Midbrain (tissue), 1 donor: ENCODE measurements at places on chromosomes 16 and 17.

DNA sequence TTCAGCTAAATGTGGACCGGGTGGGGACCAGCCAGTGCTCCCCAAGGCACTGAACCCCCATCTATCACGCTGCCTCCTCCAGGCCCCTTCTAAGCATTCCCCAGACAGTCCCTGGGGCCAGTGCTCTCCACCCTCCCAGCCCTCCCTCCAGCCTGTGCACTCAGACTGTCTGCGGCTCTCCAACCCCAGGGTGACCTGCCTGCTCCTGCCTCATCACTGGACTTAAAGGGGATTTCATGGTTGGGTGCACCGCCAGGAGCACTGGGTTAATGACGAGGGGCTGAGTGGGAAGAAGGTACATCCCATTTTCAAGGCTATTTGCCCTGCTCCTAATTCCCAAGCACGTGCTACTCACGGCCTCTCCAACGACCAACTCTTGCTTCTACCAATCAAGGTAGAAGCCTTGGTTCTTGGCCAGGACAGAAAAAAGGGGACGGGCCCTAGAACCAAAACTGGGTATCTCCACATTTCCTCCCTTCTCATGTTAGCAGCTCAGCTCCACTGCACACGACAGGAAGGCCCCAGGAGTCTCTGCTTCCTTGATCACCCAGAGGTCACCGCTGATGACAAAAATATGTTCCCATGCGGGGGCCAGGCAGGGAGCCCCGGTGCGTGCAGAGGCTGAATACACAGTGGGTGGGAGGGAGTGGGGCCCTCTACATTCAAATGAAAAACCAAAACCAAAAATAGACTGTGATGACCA is 3.5 kb upstream of the ABR start:
- DNase-seq, result no peak

GRCh38 chr17:72545766-72546165 is 424.9 kb downstream of the SOX9 start:
- DNase-seq, result no peak

DNA sequence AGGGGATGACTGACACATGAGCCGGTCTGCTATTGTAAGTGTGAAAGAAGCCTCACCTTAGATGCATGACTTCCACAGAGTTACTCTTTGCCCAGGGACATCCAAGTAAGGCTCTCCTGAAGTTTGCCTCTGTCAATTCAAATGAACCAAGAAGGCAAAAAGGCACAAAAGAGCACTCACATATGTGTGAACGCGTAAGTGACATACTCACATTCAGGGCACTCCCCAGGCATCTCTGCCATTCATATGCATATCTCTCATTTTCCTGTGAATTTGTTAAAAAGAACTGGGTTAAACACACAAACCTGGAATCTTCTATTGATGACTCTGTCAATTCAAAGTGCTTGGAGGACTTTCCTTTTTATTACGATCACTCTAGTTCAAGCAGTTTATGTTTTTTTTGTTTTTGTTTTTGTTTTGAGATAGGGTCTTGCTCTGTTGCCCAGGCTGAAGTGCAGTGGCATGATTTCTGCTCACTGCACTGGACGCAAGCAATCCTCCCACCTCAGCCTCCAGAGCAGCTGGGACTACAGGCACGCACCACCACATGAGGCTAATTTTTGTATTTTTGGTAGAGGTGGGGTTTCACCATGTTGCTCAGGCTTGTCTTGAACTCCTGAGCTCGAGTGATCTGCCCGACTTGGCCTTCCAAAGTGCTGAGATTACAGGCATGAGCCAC is 49.4 kb downstream of the DUSP14 start:
- DNase-seq, result no peak

DNA sequence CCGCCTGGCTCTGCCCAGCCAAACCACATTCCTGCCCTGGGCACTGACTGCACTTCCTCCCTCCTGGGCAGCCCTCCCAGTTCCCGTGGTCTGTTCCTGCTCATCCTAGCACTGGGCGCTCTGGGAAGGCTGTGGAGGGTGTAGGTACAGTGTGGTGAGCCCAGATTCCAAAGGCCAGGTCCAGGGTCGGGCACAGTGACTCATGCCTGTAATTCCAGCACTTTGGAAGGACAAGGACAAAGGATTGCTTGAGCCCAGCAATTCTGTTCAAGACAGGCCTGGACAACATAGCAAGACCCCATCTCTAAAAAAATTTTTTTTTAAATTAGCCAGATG is 30.6 kb downstream of the C16orf74 start:
- no peak for DNase-seq

DNA sequence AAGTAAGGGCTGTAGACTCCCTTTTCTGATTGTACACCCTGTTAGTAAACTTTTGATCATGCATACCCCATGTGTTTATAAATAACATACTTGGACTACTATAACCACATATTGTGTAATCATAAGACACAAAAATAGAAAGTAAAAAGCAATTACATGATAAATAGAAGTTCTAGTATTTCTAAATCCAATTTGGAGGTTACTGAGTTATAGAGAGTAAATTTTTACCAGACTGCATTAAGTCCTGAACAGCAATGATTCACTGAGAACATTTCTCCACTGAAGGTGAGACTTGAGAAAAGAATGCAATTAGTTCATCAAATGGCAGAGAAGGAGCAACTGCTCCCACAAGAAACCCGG is 7.7 kb upstream of the TBKBP1 start:
- no peak for DNase-seq

DNA sequence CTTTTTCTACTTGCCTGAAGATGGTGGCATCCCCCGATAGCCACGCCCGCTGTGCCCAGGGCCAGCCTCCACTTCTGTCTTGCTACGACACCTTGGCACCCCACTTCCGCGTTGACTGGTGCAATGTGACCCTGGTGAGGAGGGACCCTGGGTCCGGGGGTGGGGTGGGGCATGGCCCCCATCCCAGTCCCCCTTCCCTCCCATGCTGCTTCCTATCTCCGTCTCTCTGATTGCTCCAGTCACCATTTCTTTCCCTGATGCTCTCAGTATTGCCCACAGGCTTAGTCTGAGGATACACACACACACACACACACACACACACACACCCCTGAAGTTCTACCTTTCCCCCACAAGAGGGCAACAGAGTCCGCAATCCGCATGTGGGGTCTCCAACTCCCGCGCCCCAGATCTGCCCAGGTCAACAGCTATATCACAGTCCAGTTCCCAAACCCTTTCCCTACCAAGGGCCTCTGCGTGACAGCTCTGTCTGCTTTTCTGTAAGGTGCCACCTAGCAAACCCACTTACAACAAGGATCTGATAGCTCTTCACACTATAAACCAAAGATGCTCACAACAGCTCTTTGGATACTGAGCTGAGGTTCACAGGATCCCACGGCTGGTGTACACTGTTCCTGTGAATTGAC is 3.4 kb downstream of the SGCA start:
- peak; percentile 55 for DNase-seq

DNA sequence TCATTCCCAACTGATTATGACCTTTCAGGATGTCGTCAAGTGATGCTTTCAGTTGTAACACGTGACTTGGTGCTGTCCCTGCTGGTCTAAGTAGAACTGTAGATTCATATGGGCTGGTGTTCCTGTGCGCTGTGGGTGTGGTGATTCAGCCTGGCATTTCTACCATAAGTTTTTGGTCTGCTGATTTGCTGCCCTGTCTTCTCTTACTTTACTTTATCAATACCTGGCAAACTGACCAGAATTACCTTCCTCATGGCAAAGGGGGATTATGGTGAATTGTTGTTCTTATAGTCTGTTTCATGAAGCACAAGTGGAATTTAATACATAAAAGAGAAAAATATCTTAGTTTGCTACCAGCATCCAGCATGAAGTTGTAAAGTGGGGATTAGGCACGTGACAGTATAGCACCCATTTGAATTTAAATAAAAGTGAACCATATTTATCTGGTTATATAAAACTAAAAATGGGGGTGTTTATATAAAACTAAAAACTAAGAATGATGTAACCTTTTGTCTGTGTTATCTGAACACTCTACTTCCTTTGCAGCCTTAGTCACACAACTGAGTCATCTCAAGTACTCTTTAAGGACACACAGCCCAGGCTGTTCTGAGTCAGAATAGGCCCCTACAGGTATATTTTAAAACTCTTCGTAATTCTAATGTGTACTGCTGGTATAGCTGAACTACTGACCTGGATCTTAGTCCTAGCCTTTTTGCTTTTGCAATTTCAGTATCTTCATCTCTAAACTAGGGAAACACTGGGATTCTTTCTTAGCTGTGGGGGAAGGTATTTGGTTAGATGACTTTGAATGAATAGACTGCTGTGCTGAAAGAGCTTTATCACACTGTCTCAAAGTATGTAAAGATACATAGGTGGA is 28.3 kb downstream of the TTC19 start:
- no peak for DNase-seq

DNA sequence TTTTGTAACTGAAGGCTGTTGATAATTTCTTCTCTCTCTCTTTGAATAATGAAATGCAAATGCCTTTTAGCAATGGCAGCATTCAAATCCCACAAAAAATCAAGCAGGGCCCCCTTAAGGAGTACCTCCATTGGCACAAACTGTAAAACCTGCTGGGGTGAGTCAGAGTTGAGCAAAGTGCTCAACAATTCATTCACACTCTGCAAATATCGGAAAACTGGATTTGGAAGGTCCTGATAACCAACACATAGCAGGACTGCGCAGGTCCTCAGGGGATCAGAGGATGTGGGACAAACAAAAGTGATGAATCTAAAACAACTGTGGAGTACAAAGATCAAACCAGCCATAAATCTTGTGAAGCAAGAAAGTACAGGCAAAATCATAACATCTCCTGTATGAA is 5.6 kb downstream of the CMTR2 start:
- no peak for DNase-seq

GRCh38 chr17:44831371-44831770 is 1.3 kb upstream of the GJC1 start:
- DNase-seq, result no peak

- DNase-seq, result no peak
Measured at GRCh38 chr17:61402978-61403800, 3.5 kb downstream of the TBX2 start.
